ACHN (cell line): ENCODE measurements at places on chromosomes 4 and X.

GRCh38 chr4:161320377-161320776 lies 843.4 kb downstream of the FSTL5 start:
- peak; percentile 27 for DNase-seq

- no peak for DNase-seq
These were observed 49.2 kb downstream of the VSIG4 start for GRCh38 chrX:65990702-65991101.

DNA sequence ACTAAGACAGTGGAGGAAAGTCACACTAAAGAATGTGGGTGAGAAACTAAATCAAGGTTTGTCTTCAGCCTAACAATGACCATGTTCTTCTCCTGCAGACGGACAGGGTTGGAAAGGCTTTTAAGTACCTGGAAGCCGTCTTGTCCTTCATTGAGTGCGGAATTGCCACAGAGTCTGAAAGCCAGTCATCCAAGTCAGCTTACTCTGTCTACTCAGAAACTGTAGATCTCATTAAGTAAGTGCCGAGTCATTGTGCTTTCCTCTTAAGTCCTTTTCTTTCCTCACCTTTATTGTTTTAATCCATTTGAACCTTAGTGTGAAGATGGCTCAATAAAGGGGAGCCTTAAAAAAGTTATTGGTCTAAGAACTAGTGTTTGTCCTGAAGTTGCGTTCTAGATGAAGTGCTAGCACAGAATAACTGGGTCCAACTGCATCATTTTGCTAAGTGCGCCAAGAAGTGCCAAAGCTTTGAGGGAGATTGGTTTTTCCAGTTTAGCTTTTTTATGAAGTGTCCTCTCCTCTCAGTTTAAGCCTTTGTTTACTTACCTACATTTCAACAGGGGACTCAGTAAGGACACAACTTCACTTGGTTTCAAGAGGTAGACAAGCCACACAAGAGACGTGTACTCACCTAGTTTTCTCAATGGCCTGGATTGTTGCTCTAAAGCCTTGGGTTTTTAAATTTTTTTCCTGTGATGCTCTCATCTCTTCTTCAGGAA lies 89.3 kb downstream of the KLHL8 start:
- DNase-seq: no peak

DNA sequence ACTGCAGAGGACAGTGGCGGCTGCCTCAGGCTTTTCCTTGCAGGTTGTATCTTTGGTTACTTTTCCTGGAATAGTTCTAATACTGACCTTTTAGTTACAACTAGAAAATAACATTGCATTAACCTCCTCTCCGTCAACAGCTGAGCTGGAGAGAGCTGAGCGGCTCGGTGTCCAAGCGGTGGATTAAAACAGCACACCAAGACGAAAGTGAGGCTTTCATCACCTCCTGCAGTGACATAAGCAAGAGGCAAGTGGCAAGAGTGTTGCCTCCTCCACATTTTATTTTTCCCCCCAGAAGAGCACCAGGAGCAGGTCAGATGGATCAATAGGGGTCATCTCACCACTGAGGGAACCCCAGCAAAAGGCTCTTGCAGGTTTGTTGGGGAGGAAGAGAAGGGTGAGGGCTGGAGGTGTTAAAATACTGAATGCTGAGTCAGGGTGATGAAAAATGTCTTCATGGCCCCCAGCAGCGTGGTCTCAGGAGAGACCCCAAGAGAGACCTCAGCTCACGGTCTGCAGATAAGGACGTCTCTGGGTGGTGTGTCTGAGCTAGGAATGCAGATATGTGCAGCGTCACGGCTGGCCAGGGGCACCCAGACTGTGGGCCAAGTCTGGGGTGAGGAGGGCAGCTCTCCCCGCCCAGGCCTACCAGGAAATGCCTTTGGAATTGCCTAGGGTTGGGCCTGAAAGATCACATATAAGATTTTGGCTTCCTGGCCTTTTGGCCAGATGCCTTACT lies 50.3 kb downstream of the CASP3 start:
- no peak for DNase-seq

DNA sequence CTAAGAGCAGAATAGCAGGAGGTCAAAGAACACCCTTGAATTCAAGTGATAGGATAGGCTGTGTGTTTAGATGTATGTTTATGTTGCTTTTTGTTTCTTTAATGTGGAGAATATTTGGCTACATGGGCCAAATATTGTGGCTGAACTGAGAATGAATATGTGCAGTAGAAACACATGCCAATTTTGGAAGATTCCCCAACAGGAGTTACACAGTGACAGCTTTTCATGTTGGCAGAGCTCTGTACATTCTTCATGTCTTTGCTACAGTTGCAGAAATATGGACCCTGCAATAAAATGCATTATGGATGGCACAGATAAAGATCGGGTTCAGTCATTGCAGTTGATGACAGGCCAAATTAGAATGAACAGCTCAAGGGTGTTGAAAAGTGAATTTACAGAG lies 82.8 kb upstream of the SLC4A4 start:
- no peak for DNase-seq

DNA sequence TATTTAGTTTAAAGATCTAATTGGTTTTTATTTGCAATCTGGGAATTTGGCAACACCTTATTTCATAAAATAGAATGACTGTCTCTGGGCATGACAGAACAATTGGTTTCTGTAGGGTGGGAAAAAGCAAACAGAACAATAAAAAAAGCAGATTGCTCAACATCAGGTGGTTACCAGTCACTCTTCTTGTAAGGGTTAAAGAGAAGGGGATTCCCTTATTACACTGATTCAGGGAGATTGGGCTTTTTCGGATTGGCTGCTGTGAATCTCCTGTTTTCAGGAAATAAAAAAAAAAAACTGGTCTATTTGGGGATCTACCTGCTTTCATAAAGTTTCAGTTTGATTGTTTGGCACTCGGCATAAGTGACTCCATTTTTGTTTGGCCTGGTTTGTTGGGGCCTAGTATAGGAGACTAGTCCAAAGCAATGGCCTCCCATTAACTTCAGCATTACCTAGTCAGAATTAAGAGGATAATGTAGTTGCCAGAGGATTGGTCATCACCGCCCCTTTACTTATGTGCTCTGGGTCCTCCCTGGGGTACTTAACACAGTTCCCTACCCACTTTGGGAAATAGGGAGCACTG lies 380.5 kb downstream of the IDS start:
- DNase-seq: no peak

GRCh38 chr4:139223682-139224317 lies 46.8 kb upstream of the ELF2 start:
- DNase-seq: no peak

- no peak for DNase-seq
These were observed 200.6 kb downstream of the MAPK10 start for GRCh38 chr4:86159216-86159615.

DNA sequence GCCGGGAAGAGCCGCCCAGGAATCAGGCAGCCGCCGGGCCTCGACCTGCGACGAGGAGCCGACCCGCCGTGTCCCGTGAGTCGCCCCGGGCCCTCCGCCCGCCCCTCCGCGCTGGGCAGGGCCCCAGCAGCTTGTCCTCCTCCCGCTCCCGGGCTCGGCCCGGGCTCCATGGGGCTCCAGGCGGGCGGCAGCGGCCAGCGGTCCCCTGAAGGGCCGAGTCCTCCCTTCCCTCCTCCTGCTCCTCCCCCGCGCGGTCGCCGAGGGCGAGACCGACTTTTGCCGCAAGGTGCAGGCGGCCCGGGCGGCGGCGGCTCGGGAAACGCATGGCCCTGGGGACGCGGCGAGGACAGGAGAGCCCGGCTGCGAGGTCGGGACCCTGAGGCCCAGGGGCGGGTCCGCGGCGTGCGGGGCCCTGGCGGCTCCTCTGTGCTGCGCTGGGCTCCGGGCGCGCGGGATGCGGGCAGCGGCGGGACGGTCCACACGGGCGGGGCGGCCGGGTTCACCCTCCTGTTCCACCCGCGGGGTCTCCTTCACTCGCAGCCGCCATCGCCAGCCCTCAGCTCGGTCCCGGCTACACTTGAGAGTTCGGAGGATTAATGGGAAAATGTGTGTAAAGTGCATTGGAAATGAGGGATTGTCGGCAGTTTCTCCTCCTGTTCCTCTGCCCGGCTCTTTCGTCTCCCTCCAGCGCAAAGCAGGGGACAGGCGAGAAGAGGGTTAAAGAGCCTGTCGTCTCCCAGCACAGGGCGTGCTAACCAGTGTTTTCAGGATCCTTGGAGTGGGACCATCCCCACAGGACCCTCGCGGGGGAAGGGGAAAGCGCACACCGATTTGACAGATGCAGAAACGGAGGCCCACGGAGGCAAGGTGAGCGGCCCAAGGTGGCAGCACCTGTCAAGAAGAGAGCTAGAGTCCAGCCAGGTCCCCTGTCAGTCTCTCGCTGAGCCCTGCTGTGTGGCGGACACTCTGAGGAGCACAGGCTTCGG lies 16.6 kb upstream of the ZNF718 start:
- no peak for DNase-seq

GRCh38 chrX:147850875-147851274 lies 60.8 kb upstream of the FMR1 start:
- DNase-seq: peak; percentile 0

GRCh38 chrX:27863809-27864208 lies 56.0 kb downstream of the MAGEB10 start:
- DNase-seq: no peak
